Activated B cell treated with CpG ODN at 0.5 μM for 24 hours (primary cell): ENCODE measurements at places on chromosomes 16 and 17. TPM values are rescaled to one million over a fixed set of nuclear protein-coding genes. Genes with fewer than 3 reads are reported as not detected.

GRCh38 chr17:58327363-58328194, 1.0 kb downstream of the TSPOAP1 start:
- peak overlapping the region; percentile 93 for H3K27ac ChIP-seq
- peaks cover 40% of the 10 kb centered on the region for H3K36me3 ChIP-seq
- peaks cover 2% of the 10 kb centered on the region for H3K27me3 ChIP-seq
- H3K4me3 ChIP-seq, result peak overlapping the region; percentile 100
- peaks cover 58% of the 10 kb centered on the region for H3K4me1 ChIP-seq
- no peak for DNase-seq

Gene PEMT
- 11.4 and 12.2 TPM in 2 replicates for total RNA-seq

GRCh38 chr16:79104567-79104966, 496.0 kb downstream of the MAF start:
- peaks cover 2% of the 10 kb centered on the region for H3K4me1 ChIP-seq
- H3K27me3 ChIP-seq, result peaks cover 7% of the 10 kb centered on the region
- no peak overlapping the region for H3K4me3 ChIP-seq
- H3K27ac ChIP-seq, result no peak overlapping the region
- no peaks in the 10 kb centered on the region for H3K36me3 ChIP-seq

Gene HOXB1
- not detected in 2 replicates for total RNA-seq

GRCh38 chr17:82435601-82436583, 14.7 kb downstream of the CYBC1 start:
- no peak overlapping the region for H3K4me3 ChIP-seq
- no peak for DNase-seq
- peak overlapping the region; percentile 78 for H3K27ac ChIP-seq
- peaks cover 24% of the 10 kb centered on the region for H3K36me3 ChIP-seq

DNA sequence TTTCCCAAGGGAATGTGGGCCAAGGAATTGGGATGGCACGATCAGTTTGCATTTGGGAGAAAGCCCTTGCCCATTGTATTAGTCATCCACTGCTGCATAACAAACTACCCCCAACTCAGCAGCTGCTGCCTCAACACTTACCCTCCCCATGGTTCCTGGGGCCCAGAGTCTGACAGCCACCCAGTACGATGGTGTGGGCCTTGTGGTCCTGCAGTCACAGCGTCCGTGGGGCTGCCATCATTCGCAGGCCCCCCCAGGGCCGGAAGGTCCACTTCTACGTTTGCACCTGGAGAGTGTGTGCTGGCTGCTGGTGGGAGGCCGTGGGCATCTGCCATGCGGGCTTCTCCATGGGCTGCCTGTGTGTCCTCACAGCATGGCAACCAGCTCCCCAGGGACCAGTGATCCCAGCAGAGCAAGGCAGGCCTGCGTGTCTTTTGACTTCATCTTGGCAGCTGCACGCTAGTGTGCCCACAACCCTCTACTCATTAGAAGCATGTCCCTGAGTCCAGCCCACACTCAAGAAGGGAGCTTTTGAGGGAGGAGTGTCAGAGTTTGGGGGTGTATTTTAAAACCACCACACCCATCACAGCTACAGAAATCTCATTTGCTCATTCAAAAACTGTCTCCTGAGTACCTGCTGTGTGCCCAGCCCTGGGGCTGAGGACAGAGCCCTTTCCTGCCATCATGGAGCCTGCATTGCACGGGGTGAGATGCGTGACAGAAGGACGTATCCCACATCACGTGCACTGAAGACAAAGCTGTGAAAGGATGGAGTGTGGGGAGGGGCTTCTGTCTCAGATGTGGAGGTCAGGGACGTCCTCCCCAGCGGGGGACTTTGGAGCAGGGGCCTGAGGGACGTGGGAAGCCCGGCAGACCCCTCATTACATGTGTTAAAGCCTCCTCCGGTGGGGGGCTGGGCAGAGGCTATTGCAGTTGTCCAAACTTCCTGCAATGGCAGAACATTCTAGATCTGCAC, 185.0 kb upstream of the ZNF469 start:
- no peak for DNase-seq
- H3K4me1 ChIP-seq, result no peaks in the 10 kb centered on the region
- H3K27me3 ChIP-seq, result no peaks in the 10 kb centered on the region
- H3K4me3 ChIP-seq, result no peak overlapping the region
- H3K36me3 ChIP-seq, result no peaks in the 10 kb centered on the region
- no peak overlapping the region for H3K27ac ChIP-seq

DNA sequence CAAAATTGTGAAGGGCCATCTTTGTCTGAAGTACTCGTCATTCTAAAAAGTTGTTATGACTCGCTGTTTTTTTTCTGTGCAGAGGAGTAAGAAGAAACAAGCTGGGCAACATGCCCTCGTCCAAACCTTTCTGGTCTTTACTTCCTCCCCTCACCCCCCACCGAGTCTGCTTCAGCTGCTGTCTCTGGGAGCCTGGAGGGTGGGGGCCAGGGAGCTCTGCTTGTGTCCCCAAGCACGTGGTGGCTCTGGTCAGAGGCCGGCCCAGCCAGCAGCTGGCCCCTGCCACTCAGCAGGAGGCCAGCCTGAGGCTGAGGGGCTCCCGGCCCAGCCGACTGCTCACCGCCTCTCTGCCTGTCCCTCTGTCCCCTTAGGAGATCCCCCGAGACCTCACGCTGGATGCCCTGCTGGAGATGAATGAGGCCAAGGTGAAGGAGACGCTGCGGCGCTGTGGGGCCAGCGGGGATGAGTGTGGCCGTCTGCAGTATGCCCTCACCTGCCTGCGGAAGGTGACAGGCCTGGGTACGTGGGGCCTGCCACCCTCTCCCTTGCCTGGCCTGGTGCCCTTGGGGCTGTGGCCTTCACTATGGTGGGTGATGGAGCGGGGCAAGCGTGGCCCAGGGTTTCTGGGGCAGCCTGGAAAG, 53.7 kb upstream of the LGALS9 start:
- no peak overlapping the region for H3K4me3 ChIP-seq
- no peak for DNase-seq
- H3K36me3 ChIP-seq, result peaks cover 9% of the 10 kb centered on the region
- H3K27ac ChIP-seq, result no peak overlapping the region

DNA sequence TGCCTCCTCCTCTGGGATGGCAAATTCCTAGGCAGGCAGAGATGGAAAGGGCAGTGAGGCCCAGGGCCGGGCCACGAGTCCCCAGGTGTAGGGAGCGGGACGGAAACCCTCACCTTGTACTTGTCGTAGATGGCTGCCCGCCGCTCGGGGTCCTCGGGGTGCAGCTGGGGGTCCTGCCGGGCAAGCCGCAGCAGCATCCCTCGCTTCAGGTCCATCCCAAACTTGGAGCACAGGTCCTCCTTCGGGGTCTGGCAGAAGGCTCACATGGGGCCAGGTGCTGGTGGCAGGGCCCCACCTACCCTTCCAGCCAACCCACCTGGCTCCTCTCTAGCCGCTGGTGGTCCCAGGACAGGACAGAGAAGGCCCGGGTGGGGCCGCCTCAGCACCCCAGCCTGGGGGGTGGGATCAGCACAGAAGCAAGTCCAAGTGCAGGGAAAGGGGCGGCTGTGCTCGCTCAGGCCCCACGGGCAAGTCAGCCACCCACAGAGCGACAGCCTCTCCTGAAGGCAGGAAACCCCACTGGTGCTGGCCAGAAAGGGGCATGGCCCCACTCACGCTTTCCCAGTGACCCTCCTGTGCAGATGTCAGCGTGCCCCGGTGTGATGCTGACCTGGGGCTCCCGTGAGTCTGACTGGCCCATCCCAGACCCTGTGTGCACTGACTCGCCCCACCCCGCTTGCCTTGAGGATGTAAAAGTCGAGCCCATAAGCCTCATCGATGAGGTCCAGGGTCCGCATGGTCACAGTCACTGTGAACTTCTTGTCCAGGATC, 1.8 kb downstream of the MRPL28 start:
- no peak for DNase-seq
- H3K27me3 ChIP-seq, result no peaks in the 10 kb centered on the region
- H3K27ac ChIP-seq, result no peak overlapping the region
- H3K36me3 ChIP-seq, result peaks cover 38% of the 10 kb centered on the region
- H3K4me1 ChIP-seq, result peaks cover 13% of the 10 kb centered on the region

DNA sequence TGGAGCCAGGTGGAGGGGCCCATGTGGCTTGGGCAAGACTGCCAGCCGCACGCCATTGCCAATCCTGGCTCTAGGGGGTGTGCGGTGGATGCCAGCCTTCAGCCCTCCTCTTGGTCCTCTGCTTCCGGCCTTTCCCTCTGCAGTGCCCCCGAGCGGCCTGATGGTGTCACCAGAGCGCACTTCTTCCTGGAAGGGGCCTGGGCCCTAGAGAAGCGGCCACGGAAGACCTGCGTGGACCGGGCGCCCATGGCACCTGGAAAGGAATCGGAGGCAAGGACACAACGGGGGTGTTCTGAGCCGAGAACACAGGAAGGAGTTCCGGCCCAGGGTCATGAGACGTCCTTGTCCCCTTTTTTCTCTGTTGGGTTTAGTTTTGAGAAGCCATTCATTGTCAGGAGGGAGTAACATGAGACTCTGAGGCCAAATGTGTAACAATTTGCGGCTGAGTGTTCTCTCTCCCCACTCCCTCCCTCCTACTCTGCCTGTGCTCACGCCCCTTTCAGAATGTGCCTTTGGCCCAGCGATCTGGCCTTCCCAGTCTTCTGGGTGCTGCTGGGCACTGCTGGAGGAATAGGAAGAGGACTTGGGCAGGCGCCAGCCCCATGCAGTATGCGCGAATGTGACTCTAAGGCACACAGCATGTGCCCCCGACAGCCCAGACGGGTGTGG, 92.8 kb downstream of the IRX3 start:
- DNase-seq, result no peak
- peaks cover 2% of the 10 kb centered on the region for H3K4me1 ChIP-seq
- peaks cover 7% of the 10 kb centered on the region for H3K27me3 ChIP-seq
- no peak overlapping the region for H3K4me3 ChIP-seq
- H3K36me3 ChIP-seq, result no peaks in the 10 kb centered on the region

Gene HOXB6
- total RNA-seq, result not detected in 2 replicates

DNA sequence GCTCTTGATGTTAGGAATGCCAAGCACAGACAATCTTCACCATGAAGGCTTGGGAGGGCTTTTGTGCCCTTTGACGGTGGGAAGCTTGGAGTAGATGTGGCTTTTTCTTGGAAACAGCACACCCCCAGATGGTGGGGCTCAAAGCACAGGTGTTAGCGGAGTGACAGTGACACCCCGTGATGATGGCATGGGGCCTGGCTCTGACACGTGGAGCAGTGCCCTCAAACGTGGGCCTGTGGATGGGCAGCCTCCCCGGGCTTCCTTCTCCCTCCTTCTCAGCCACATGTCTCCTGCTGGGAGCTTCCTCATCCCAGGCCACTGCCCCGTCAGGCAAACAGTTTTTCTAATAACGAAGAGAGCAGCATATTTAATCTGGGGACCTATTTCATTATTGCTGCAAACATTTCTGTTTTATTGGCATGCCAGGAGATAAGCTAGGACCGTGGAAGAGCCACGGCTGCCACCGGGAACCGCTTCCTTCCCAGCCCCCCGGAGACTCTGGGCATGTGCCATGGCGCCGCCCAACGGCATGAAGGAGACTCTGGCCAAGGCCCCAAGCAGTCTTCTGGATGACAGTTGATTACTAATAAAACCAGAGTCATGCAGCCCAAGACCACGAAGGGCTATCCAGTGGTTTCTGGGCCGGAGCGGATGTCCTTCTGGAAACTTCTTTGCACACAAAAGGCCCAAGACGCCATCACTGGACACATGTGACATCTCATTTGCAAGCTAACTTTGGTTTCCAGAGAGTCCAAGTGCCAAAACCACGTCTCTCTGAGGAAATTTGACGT, 280.3 kb upstream of the FOXF1 start:
- no peak overlapping the region for H3K27ac ChIP-seq
- no peak for DNase-seq
- H3K36me3 ChIP-seq, result no peaks in the 10 kb centered on the region
- H3K27me3 ChIP-seq, result peaks cover 17% of the 10 kb centered on the region
- H3K4me3 ChIP-seq, result no peak overlapping the region
- no peaks in the 10 kb centered on the region for H3K4me1 ChIP-seq

DNA sequence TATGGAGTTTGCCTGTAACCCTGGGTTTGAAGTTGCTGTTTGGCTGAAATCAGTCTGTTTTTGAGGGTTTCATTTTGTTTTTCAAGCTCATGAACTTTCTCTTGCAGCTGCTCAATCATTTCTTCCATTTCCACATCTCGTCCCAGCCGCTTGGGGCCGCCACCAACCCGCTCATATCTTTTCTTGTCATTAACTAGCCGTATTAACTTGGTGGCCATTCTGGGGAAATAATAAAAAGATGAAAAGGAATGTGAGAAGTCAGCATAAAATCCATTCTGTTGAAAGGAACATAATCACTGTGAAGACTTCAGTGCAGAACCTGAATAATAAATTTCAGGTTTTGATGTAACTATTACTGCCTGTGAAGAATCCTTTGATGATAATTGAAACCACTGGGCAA, 11.5 kb downstream of the RPGRIP1L start:
- H3K27ac ChIP-seq, result no peak overlapping the region
- H3K4me3 ChIP-seq, result no peak overlapping the region
- no peaks in the 10 kb centered on the region for H3K4me1 ChIP-seq
- no peak for DNase-seq

DNA sequence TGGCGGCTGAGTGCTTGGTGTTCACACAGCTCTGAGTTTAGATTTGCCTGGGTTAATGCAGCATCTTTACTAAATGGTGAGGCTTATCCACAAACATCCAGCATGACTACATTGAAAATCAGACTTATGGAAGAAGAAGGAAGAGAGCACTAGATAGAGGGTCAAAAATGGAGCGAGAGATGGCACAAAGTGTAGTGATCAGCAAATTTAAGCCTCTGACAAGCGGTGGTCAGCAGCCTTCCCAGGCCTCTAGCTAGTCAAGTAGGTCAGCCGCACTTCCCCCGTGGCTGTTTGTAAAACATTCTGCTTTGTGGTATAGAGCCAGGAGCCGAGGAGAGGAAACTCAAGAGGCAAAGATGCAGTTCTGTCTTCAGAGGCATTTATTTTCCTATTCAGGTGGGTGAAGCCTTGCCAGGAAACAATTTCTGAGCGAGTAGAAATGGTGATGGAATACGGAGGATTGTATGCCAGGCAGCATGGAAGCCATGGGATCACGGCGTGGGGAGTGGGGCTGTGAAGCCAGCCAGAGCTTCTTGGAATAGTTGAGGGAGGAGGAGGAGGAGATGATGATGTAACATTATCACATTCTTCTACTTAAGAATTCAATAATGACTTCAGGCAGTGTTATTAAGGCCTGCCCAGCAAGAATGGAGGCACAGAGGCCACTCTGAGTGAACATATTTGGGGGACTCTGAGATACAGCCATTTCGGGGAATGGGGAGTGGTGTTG, 118.9 kb downstream of the MSI2 start:
- no peaks in the 10 kb centered on the region for H3K27me3 ChIP-seq
- H3K4me1 ChIP-seq, result peaks cover 13% of the 10 kb centered on the region
- no peak for DNase-seq

Gene ZNF385C
- 16.7 and 17.0 TPM in 2 replicates for total RNA-seq

Gene NECAB2
- total RNA-seq, result not detected in 2 replicates
